Neural crest cell (in vitro differentiated cells): ENCODE measurements at places on chromosomes 16 and 17.

GRCh38 chr16:71855937-71856662 is 10.3 kb downstream of the ATXN1L start:
- DNase-seq: no peak

- no peak for DNase-seq
Observed at GRCh38 chr17:18256776-18257175, 1.8 kb downstream of the FLII start.

DNA sequence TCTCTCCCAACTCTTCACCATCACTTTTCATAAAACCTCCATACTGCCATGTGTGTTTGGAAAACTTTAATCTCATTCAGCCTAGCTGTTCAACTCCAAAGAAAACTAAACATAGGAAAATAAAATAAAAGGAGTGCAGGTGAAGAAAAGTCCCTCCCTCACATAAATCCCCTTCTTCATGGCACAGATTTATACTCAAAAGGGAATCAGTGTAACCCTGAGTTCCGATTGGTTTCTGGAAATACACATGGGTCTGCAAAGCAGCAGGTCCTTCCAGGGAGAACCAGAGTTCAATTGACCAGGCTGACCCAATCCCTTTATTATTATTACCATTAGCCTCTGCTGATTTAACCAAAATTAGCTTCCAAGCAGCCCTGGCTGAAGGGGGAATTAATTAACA is 8.9 kb upstream of the HOXB2 start:
- DNase-seq: no peak

DNA sequence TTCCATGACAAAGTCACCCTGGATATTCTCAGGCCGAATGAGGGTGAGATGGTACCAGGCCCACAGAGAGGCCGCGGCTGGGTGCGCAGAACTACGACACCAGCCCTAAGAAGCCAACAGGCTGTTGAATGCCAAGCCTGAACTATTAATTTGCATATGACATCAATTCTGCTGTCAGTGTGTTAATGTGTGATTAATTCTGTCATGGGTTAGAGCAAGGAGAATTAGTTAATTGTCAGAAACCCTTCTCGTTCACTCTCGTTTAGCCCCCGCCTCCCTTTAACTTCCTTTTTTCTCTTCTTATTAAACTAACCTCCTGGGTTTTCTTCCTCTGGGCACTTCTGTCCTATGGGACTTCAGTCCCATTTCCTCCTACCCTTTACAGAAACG is 123.4 kb downstream of the ZFHX3 start:
- DNase-seq: no peak

DNA sequence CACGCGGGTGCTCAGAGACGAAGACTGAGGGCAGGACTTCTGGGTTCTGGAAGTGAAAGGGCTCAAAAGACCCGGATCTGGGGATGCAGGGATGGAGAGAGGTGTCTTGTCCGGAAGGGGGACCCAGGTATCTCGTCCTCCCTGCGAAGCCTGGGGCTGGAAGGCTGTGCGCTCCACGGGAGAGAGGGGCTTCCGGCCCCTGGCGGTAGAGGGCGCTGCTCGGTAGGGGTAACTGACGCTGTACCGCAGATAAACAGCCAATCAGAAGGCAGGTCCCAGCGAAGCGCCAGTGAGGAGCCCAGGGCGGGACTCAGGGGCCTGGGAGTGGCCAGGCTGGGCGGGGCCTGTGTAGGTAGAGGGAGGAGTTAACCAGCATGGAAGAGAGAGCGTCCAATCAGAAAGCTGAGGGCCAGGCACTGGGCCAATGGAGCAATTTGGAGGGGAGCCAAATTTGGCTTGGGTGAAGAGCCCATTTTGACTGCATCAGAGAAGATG is 804 bp downstream of the TGFB1I1 start:
- DNase-seq: no peak

DNA sequence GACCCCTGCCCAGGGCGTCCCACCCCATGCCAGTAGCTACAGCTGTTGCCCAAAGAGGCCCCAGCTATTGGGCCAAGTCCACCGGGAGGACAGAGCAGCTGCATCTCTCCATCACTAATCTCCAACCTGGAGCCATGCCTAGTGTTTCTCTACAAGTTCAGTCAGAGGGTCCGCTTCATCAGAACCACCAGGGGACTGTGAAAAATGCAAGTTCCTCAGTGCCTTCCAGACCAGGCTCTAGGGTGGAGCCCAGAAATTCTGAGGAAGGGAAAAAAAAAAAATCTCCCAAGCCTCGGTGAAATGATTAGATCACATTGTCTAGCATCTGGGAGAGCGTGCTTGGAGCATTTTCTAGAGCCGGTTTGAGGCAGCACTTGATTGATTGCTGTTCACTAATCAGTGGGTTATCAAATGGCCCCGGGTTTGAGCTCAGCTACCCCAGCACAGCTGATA is 22.4 kb upstream of the HERPUD1 start:
- no peak for DNase-seq

DNA sequence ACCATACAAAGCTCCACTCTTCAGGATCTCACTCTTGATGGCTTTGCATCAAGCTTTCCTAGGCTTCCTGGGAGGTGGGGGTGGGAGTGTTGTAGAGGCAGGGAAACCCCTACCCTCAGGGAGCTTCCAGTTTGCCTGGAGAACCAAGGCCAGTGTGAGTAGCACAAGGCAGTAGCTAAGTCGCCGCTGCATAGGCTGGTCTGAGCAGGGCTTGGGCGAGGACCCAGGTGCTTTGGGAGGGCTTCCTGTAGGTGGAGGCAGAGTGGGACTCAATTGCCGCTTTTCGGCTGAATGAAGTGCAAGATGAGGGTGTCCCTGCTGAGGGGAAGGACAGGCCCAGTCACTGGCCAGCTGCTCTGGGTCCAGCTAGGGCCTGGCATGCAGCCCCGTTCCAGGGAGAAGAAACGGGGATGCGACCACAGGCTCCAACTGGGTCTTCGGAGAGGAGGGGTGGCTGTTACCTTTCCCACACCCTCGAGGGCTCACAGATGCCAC is 3.9 kb downstream of the CD79B start:
- DNase-seq: no peak

DNA sequence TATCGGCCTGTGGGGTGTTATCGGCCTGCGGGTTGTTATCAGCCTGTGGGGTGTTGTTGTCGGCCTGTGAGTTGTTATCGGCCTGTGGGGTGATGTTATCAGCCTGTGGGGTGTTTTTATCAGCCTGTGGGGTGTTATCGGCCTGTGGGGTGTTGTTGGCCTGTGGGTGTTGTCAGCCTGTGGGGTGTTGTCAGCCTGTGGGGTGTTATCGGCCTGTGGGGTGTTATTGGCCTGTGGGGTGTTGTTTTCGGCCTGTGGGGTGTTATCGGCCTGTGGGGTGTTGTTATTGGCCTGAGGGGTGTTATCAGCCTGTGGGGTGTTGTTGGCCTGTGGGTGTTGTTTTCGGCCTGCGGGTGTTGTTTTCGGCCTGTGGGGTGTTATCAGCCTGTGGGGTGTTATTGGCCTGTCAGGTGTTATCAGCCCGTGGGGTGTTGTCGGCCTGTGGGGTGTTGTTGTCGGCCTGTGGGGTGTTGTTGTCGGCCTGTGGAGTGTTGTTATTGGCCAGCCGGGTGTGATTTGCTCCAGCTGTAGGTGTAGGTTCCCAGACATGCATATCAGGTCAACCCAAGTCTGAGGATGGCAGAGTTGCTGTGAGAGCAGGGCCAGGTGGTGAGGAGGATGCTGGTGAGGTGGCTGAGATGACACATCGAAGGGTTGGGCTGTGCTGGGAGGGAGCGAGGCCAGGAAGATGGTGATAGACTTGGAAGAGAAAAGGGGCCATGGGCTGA is 7.1 kb downstream of the TRARG1 start:
- DNase-seq: no peak
